DMS53 (cell line): ENCODE measurements at places on chromosomes 5 and 9.

DNA sequence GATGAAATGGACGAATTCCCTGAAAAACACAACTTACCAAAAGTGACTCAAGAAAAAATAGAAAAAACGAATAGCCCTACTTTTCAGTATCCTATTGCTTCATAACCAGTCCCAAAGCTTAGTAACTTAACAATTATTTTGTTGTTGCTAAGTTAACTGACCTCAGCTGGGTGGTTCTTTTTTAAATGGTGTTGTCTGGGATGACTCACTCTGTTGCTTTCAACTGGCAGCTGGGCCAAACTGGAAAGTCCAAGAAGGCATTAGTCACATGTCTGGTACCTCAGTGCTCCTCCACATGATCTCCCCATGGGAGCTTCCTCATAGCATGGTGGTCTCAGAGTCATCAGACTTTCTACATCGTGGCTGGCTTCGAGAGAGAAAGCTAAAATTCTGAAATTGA, 47.8 kb upstream of the ADAMTS2 start:
- no peak for DNase-seq

GRCh38 chr9:134623258-134624066, 18.1 kb upstream of the COL5A1 start:
- no peak for DNase-seq

GRCh38 chr5:177314376-177315342, 3.0 kb upstream of the MXD3 start:
- no peak for DNase-seq

DNA sequence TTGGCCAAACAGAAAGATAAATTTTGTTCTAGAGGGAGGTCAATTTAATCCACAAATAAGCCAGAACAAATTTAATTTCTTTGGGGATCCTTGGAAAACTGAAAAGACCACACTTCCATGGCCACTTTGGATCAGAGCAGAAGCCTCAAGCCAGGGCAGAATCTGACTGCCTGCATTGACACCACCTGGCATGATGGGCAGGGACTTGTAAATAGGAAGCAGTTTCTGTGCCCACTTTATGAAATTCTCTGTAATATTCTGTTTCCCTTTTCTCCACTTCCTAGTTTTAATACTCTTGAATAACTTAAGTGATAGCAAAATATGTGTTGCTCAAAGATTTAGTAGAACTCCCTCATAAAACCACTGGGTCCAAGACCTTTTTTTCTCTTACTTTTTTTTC, 6.7 kb upstream of the TMEM252 start:
- no peak for DNase-seq

- no peak for DNase-seq
Measured at GRCh38 chr5:58629271-58630159, 46.6 kb downstream of the RAB3C start.

DNA sequence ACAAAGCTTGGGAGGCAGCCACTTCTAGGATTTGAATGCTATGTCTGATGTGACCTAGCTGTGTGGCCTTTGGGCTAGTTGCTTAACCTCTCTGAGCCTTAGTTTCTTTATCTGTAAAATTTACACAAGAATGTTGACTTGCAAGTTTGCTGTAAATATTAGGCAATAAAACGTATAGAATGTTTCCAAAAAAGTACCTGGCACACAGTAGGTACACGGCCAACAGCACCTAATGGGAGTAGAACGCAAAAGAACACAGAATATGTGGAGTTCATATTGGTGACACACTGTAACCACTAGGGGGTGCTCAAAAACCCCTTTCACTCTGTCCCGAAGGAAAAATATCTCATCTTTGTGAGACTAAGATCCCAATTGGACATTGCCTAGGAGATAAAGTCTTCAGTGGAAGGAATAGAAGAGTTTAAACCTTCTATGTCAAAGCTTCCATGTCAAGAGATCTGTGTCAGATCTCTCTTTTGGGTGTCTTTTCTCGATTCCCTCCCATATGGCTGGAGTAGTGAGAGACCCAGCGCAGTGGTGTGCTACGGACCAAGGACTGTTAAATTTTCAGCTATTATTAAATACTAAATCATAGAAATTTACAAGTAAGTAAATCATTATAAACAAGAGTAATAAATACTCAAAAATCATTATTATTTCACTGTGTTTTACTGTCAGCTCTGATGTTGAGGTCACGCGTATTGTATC, 145.4 kb upstream of the RAD23B start:
- DNase-seq: peak; percentile 59

GRCh38 chr9:78858266-78858665, 561.3 kb downstream of the PSAT1 start:
- DNase-seq: no peak

DNA sequence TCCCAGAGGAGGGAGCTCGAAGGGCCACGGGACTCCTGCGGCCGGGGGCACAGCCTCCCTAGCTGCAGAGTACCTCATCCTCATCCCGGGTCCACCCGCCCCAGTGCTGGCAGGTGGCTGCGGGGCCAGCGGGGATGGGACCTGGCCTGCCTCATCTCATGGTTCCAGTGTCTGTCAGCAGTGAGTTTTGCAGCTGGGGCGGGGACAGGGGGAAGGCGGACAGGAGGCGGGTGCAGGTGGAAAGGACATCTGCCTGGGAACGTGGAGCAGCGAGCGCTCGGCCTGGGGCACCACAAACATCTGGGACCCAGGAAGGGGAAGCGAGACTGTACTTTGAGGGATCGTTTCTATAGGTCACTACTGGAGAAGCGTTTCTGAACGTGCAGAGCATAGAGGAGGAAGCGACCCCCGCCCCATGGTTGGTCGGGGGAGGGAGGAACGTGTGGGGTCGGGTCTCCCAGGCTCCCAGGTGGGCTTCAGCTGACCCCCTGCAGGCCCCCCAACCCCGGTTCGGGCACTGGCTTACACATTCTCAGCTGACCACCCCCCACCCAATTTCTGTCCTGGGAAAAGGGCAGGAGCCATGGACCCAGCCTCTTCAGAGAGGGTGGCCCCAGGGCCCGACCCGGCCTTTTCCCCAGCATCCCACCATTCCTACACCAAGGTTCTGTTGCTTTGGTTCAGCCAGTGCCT, 56.5 kb upstream of the NOTCH1 start:
- DNase-seq: peak; percentile 73

GRCh38 chr5:144864118-144864517, 693.4 kb downstream of the KCTD16 start:
- no peak for DNase-seq

GRCh38 chr9:127890053-127890452, 9.3 kb downstream of the ST6GALNAC6 start:
- DNase-seq: no peak

DNA sequence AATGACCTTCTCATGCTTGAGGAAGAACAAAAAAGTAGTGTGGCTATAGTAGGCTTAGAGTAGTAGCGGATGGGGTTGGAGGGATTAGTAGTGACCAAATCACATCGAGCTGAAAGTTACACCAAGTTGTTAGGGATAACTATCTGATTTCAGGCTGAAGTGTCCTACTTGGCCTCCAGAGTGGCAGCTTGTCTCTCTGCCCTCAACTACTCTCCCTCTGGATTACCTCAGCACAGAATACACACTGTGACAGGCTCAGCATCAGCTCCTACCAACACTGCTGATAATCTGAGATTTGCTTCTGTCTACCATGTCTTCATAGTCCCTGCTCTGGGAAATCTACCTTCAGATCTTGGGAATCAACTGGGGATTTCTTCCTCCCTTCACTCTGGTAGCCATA, 714.6 kb upstream of the GRAMD2B start:
- peak; percentile 39 for DNase-seq

DNA sequence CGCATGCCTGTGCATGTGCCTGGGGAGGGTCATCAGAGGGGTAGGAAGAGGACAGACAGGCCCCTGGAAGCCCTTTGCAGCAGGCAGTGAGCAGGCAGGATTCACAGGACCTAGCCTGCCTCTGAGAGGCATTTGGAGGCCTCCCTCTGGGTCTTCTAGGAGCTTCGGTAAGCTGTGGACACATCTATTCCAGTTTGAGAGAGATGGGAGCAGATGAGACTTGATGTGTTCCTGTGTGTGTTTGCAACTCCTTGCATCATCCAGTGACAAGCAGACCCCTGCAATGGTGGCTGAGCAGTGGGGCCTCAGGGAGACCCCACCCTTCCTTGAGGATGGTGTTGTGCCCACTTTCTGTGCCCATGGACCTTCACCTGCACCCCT, 64.0 kb downstream of the GADD45G start:
- peak; percentile 70 for DNase-seq

GRCh38 chr9:2180704-2181103, 165.6 kb downstream of the SMARCA2 start:
- DNase-seq: no peak

DNA sequence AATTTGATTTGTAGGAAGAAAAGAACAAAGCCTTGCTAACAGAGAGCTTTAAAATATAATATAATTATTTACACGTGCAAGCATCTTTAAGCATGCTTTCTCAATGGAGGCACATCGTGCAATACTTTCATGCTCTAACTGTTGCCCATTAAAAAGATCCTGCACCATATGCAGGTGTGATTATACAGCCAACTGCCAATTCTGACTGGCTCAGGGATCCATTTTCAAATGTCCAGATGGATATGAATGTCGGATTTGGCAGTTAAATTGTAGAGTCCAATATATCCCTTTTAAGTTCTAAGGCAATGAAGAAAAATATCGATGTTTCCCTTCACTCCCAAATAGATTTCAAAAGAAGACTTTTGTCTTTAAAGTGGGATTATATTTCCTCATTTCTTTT, 416.4 kb upstream of the CD180 start:
- no peak for DNase-seq

- DNase-seq: no peak
Measured at GRCh38 chr5:4909086-4909485, 231.0 kb upstream of the ADAMTS16 start.

- DNase-seq: peak; percentile 53
Measured at GRCh38 chr9:133930682-133931485, 61.2 kb downstream of the VAV2 start.

DNA sequence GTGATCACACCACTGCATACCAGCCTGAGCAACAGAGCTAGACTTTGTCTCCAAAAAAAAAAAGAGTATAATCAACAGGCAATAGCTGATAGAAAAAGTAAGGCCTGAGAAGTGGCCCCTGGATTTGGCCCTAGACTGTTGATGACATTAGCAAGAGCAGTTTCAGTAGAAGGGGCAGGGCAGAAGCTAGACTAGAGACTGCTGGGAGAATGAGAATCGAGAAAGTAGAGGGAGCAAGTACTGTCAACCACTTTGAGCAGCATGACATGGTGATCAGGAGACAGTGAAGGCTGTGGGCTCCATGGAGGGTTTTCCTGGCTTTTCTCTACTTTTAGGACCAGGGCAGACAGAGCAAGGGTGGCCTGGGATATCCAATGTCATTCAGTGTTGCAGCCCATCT, 34.9 kb upstream of the B4GALT1 start:
- no peak for DNase-seq

DNA sequence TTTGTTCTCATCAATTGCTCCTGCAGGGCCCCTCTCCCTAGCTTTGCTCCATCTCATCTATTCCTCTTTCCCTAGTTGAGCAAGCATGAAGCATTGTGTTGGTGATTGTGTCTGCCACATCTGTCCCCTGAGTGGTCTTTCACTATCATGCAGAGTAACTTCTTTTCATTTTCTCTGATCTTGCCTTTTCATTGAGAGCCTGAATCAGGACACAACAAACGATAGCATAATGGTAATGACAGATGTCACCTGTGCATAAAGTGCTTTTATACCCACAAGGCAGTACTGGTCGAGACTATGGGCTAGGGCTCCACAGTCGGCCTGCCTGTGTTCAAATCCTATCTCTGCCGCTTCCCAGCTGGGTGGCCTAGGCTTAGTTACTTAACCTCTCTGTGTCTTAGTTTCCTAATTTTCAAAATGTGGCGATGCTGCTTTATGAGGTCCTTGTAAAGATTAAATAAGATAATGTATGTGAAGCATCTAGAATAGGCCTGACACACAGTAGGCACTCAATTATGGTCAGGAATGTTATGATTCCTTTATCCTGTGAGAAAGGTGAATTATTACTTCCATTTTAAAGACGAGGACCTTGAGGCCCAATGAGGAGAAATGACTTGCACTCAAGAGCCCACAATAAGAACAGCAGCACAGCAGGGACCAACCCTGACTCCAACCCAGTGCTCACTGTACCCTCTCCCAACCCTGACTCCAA, 137.1 kb upstream of the ZNF618 start:
- DNase-seq: peak; percentile 61

GRCh38 chr5:112049738-112050137, 292.7 kb upstream of the NREP start:
- DNase-seq: no peak

GRCh38 chr9:127182901-127183746, 60.7 kb upstream of the ANGPTL2 start:
- no peak for DNase-seq

GRCh38 chr9:97557606-97558095, 56.2 kb downstream of the TMOD1 start:
- DNase-seq: no peak
